ENCODE measurements at places on chromosomes 5 and 9. TPM values are rescaled to one million over a fixed set of nuclear protein-coding genes. Genes with fewer than 3 reads are reported as not detected.

GPR151 gene
- 1.2 TPM for total RNA-seq

GRCh38 chr5:60522292-60522905 is 177.6 kb downstream of the DEPDC1B start:
- peak; percentile 64 for DNase-seq

DNA sequence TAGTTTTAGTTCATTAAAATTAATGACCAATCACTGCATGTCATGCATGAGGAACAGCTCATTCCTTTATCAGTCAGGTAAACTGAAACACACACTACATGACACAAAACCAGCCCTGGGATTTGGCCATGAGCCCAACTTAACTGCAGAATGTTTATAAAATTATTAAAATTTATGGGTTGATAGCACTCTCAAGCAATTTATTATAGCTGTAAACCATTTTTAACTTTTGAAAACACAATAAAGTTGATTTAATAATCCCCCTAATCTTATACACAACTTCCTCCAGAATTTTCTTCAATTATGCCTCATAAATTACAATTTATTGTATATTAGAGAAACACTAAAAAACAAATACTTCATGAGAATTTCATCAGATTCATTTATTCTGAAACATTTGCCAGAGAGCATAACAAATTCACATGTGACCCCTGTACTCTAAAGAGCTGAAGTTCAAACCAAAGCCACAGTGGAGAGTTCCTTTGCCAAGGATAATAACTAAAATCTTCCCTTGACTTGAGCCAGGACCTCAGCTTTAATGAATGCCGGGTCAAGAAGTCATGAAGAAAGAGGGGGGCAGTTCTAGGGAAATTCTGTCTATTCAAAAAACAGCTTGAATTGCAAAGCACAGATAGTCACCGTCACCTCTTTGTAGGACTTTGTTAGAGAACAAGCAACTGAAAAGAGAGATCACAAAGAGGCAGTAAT is 763.7 kb upstream of the GRAMD2B start:
- DNase-seq: peak; percentile 53

PCDHA13 gene
- total RNA-seq: 2.6 TPM

GRCh38 chr5:179840321-179840720 is 18.3 kb downstream of the MRNIP start:
- DNase-seq: no peak

CD72 gene
- total RNA-seq: 2.6 TPM

MED22 gene
- 27.7 TPM for total RNA-seq

DNA sequence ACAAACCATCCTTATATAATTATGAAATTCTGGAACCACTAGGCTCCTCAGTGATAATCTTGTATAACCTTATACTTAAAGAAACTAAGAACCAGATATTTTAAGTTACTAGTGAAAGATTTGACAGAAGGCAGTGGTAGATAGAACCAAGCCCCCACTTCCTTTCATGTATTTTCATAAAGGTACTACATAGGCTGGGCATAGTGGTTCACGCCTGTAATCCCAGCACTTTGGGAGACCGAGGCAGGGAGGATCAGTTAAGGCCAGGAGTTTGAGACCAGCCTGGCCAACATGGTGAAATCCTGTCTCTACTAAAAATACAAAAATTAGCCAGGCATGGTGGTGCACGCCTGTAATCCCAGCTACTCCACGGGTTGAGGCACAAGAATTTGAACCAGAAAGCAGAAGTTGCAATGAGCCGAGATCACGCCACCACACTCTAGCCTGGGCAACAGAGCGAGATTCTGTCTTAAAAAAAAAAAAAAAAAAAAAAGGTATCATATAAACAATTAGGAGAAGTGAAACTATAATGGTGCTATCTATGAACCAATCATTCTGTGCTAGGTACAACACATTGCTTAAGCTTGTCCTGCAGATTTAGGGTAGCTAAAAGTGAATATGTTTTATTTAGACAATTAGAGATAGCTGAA is 27.9 kb upstream of the DTWD2 start:
- DNase-seq: no peak

NUTM2G gene
- 0.48 TPM for total RNA-seq

- no peak for DNase-seq
Observed at GRCh38 chr9:136209786-136210185, 4.9 kb upstream of the LHX3 start.

All from umbilical cord (tissue), 2 donors.